ENCODE measurements at places on chromosomes 13 and 19. TPM values are rescaled to one million over a fixed set of nuclear protein-coding genes. Genes with fewer than 3 reads are reported as not detected.

PSMC4 gene
- total RNA-seq = 170 TPM

FFAR1 gene
- total RNA-seq = not detected

TGFBR3L gene
- total RNA-seq = 9.3 TPM

ZNF845 gene
- total RNA-seq = 4.8 TPM

CBY2 gene
- total RNA-seq = not detected

ELAVL3 gene
- not detected for total RNA-seq

NBEA gene
- total RNA-seq = 0.23 TPM

INSR gene
- 2.0 TPM for total RNA-seq

LILRB5 gene
- total RNA-seq = not detected

EXOC3L2 gene
- total RNA-seq = not detected

MAP2K7 gene
- 34.9 TPM for total RNA-seq

SIGLEC14 gene
- 0.08 TPM for total RNA-seq

SYCN gene
- total RNA-seq = not detected

C3 gene
- 0.88 TPM for total RNA-seq

SLC25A41 gene
- 0.48 TPM for total RNA-seq

PLIN3 gene
- 17.4 TPM for total RNA-seq

VSTM1 gene
- total RNA-seq = not detected

WDR87 gene
- not detected for total RNA-seq

ZNF534 gene
- not detected for total RNA-seq

STAP2 gene
- total RNA-seq = 6.2 TPM

PLPP2 gene
- not detected for total RNA-seq

ELSPBP1 gene
- total RNA-seq = not detected

ADGRE1 gene
- 0.44 TPM for total RNA-seq

TNNI3 gene
- total RNA-seq = not detected

LGALS4 gene
- 0.82 TPM for total RNA-seq

TMIGD2 gene
- total RNA-seq = 7.7 TPM

CARM1 gene
- 85.1 TPM for total RNA-seq

C19orf44 gene
- total RNA-seq = 5.1 TPM

LILRA1 gene
- not detected for total RNA-seq

ITGBL1 gene
- total RNA-seq = not detected

C13orf42 gene
- total RNA-seq = not detected

C19orf85 gene
- total RNA-seq = not detected

SEMA6B gene
- not detected for total RNA-seq

GNA15 gene
- 3.2 TPM for total RNA-seq

ZNF30 gene
- 4.3 TPM for total RNA-seq

OR1M1 gene
- not detected for total RNA-seq

ZNF562 gene
- 45.0 TPM for total RNA-seq

LPAR2 gene
- total RNA-seq = 25.5 TPM

CYP4F3 gene
- total RNA-seq = not detected

ADAMTS10 gene
- 4.7 TPM for total RNA-seq

ZNF761 gene
- total RNA-seq = 9.7 TPM

PSG2 gene
- not detected for total RNA-seq

PRSS57 gene
- total RNA-seq = not detected

CEACAM16 gene
- not detected for total RNA-seq

ZNF559 gene
- 10.7 TPM for total RNA-seq

ALG5 gene
- 46.9 TPM for total RNA-seq

ZNF844 gene
- total RNA-seq = 3.0 TPM

GALP gene
- not detected for total RNA-seq

ETHE1 gene
- total RNA-seq = 41.6 TPM

SNAPC2 gene
- 16.4 TPM for total RNA-seq

GIPC3 gene
- 0.67 TPM for total RNA-seq

ZNF493 gene
- total RNA-seq = 11.4 TPM

MLNR gene
- not detected for total RNA-seq

ZSCAN18 gene
- total RNA-seq = 19.0 TPM
